NCI-H2081 treated with DMSO at 0.1 percent for 48 hours (cell line): ENCODE measurements at places on chromosomes 3 and 15.

GRCh38 chr3:126264381-126264780 lies 84.0 kb upstream of the ALDH1L1 start:
- no peak for DNase-seq

DNA sequence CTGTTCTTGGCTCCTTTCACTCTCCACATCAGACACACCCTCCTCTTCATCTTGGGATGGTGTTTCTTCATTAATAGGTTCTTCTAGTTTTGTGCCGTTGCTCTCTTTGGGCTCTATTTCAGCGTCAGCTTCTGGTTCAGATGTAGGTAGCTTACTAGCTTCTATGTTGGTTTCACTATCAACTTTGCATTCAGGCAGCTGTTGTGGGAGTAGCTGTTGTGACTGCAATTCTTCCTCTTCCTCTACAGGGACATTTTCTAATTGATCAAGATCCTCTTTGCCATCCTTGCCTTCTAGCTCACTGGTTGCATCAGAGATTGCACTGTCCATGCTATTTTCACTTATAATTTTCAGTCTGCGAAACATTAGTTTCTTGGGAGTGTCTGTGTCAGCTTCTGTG lies 80.1 kb downstream of the SETD2 start:
- DNase-seq = no peak

DNA sequence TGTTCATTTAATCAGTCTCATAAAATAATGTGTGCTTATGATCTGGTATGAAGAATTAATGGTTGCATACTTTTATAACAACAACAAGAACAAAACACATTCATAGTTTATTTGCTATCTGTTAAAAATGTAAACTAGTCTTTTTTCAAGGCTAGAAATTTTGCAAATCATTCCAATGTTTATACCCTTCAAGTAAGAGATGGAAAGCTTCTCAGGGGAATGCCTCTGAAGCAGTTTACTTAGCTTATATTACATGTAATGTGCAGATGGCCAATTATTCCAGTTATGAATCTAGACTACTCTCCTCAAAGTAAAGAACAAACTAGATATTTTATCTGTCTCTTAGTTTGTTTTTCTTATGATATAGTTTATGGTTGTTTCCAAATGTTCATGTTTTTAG lies 575.4 kb downstream of the NAALADL2 start:
- no peak for DNase-seq

- no peak for DNase-seq
Observed at GRCh38 chr15:101559952-101560351, 70.4 kb upstream of the PCSK6 start.

GRCh38 chr3:170128259-170128976 lies 53.1 kb downstream of the PHC3 start:
- DNase-seq = no peak

- DNase-seq = no peak
Observed at GRCh38 chr3:108099679-108100428, 9.0 kb upstream of the CD47 start.

GRCh38 chr15:90042766-90043529 lies 41.8 kb downstream of the ZNF710 start:
- no peak for DNase-seq

GRCh38 chr3:14517601-14518431 lies 22.3 kb downstream of the GRIP2 start:
- DNase-seq = no peak

GRCh38 chr3:170638988-170639387 lies 53.1 kb upstream of the SLC7A14 start:
- DNase-seq = no peak

GRCh38 chr15:37375519-37375918 lies 275.2 kb upstream of the MEIS2 start:
- no peak for DNase-seq
